Stimulated activated CD8-positive, alpha-beta memory T cell treated with anti-CD3 and anti-CD28 coated beads, Interleukin-4, amount 100 ng/mL, for 1 hour (primary cell): ENCODE measurements at places on chromosomes 13 and 19.

DNA sequence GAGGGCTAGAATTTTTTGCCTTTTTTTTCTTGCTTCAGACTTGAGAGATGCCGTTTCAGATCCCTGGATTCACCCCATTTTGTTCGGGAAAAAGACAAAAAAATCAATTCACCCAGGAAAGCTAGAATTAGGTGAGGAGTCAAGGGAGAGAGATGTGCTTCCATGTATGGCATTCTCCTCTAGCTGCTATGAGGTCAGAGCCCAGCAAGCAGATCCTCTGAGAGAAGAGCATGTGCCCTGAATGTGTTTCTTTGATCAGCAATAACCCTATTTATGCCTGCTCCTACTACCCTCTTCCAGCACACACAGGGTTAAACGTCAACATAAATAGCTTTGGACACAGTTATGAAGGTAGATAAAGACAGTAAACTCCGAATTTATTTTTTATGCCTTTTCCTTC is 53.6 kb downstream of the NDFIP2 start:
- no peak for DNase-seq

- DNase-seq = no peak
Measured at GRCh38 chr13:48573213-48574007, 40.5 kb upstream of the RCBTB2 start.

GRCh38 chr19:1846517-1847204 is 1.6 kb downstream of the REXO1 start:
- no peak for DNase-seq

- no peak for DNase-seq
Measured at GRCh38 chr13:109715902-109716301, 70.5 kb downstream of the IRS2 start.

GRCh38 chr19:12783849-12784393 is 7.4 kb upstream of the JUNB start:
- DNase-seq = no peak

GRCh38 chr13:23701636-23702035 is 131.4 kb downstream of the TNFRSF19 start:
- DNase-seq = no peak

DNA sequence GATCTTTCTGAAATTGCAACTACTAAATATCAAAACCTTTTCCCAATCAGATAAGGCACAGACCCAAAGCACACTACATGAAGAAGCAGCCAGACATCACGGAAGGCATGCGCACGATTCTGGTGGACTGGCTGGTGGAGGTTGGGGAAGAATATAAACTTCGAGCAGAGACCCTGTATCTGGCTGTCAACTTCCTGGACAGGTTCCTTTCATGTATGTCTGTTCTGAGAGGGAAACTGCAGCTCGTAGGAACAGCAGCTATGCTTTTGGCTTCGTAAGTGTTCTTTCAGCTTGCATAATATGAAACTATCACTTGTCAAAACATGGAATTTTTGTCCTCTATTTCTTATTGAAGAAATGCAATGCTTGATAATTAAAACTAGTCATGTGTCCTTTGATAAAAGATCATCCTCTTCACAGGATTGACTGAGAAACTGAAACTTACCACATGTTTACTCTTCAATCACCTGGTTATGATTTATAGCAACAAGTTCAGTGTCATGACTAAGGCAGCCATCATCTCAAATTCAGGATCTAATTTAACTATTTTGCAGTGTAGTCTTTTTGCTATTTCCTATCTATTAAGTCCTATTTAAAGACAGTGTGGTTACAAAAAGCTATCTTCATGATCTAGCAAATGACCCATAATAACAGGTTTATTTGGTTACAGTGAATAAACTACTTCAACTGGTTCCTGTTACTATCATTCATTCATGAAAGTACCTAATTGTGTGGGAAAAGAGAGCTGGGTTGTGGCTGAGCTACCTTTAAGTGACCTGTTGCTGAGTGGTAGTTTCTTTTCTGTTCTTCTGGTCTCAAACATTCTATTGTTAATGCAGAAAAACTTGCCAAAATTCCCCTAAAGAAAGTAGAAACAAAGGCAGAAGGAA is 6.5 kb downstream of the CCNA1 start:
- DNase-seq = no peak

DNA sequence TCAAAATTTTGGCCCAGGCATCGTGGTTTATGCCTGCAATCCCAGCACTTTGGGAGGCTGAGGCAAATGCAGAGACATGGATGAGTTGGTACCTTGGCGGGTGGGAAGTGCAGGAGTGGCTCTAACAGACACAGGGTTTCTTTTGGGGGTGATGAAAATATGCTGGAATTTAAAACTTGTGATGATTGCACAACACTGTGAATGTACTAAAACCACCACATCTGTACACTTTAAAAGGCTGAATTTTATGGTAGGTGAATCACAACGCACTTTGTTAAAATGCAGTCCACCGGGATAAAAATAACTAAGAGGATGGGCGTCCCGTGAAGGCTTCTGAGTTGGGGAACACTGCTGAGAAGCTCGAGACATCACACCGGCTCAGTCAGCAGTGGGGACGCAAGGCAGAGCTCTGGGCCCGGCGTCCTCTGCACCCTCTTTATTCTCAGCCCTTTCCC is 47.1 kb downstream of the MLLT1 start:
- no peak for DNase-seq

DNA sequence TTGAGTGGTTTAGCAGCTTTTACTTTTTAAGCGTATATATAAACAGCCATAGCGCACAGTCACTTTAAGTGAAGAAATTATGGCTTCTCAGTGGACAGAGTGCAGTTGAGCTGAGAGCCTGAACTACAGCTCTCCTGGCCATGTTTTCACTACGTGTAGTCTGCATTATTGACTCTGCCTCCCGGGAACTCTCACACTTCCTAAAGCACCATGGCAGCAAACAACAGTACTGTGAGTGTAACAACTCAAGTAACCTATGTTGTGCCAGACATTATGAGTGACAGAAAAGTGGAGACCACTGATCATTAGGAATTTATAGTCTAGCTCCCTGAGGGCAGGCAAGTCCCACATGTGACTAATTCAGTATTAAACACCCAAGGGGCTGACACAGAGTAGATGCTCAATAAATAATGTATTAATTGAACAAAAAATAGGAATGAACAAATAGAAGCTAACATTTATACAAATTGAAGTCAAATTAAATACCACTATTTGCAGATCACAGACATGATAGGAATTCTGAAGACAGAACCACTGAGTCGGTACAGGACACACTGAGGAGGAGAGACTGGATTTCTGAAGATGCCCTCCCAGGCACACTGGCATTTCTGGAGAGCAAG is 19.7 kb downstream of the EFNB2 start:
- no peak for DNase-seq

DNA sequence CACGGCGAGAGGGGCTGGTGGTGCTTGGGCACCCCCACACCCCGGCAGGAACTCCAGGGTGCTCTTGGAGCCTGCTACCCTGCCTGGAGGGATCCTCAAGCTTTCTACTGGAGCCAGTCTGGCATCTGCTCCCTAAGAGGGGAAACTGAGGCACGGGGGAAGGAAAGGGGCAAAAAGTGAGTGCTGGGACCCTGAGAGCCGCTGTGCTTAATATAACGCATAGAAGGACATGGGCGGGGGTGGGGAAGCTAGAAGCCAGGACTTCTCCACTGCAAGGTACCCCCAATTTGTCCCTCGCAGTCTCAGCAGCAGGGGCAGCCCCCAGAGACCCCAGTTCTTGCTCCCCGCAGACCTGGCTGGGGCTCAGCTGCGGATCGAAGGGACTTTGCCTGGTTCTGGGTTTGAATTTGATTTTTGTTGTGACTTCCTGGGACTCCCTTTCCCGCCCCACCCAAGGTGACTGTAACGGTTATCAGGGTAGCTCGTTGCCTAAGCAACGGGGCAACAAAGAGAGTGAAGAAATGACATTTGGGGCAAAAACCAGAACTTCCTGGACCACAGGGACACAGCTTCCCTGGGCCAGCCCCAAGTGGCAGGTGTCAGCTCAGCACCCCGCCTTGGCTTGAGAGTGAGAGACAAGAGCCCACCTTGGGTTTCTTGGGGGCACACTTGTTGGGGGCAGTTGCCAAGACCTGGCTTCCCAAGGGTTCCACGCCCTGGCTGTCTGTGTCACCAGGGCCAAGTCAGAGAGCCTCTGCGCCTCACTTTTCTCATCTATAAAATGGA is 638 bp downstream of the ADGRE5 start:
- no peak for DNase-seq

GRCh38 chr19:32916969-32917615 is 47.5 kb upstream of the SLC7A9 start:
- DNase-seq = no peak

GRCh38 chr13:41061914-41062837 is 867 bp downstream of the WBP4 start:
- no peak for DNase-seq

- DNase-seq = no peak
Measured at GRCh38 chr19:29576761-29577648, 29.1 kb upstream of the POP4 start.

- no peak for DNase-seq
Measured at GRCh38 chr13:110306340-110306959, 507 bp downstream of the COL4A1 start.

DNA sequence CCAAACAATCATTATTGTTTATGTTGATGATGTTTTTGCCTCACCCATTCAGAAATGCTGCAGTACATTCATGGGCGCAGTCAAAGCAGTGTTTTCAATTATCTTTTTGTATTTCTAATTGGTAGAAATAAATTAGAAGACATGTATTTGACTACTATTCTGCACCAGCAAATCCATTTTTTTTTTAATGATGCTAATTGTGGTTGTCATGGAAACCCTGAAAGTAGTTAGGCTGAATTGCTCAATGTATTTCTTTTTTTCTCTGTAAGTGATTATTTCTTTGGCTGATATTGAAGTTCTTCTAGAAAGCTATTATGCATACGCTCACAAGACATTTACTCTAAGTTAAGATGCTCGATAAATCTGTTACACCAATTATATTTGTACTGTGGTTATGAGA is 101.2 kb downstream of the RFC3 start:
- DNase-seq = no peak

- DNase-seq = no peak
Measured at GRCh38 chr19:7575434-7576040, 20.1 kb upstream of the CAMSAP3 start.

DNA sequence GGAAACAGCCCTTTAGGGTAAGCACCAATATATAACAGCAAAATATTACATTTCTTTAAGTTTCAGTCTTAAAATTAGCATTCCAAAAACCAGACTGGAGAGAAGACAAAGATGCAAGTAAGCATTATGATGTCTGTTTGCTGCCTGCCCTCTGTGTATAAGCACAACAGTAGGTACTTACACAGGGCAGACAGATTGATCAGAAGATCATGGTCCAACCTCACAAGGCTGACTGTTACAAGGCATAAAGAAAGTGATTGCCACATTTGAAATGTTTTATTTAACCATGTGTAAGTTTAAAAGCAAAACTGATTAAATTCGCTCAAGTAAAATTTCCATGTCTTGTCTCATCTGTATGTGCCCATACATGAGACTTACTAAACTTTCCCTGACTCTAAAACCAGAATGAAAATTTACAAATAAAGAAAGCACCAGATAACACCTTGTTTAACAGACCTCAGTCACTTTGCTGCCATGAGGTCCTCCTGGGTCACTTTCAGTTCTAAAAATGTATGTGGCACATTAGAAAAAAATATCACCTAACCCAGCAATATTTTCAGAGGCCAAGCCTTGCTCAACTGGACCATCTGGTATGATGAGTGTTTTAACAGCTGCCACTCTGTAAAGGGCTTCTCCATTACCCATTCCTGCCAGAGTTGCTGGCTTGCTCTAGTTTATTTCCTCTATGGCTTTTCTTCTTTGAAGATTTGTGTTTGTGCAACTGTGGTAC is 297.0 kb downstream of the RBM26 start:
- no peak for DNase-seq

- DNase-seq = no peak
Measured at GRCh38 chr19:4431296-4431695, 26.3 kb downstream of the UBXN6 start.

- no peak for DNase-seq
Measured at GRCh38 chr13:37277007-37277406, 171.5 kb upstream of the CSNK1A1L start.

- no peak for DNase-seq
Measured at GRCh38 chr13:95349267-95349666, 48.0 kb upstream of the ABCC4 start.

GRCh38 chr13:40379794-40380578 is 286.5 kb downstream of the FOXO1 start:
- DNase-seq = no peak
